Activated CD4-positive, alpha-beta T cell treated with anti-CD3 and anti-CD28 coated beads for 24 hours (primary cell): ENCODE measurements at places on chromosomes 7 and 10.

DNA sequence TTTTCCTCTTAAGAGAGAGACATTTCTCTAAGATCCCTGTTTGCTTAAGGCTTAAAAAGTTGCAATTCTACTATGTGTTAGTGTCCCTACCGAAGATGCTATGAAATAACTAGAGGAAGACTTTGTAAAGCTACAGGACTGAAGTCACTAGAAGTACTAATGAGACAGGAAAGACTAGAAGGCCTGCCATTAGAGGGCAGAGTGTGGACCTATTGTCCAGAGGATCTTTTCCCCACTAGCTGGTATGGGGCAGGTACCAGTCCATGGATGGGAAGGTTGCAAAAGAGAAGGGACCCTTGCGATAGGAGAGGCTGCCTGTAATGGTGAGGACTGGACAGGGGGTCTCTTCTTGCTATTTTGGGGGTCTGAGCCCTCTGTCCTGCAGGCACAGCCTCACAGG is 178.1 kb downstream of the TMEM178B start:
- DNase-seq = no peak

- DNase-seq = no peak
Measured at GRCh38 chr10:51955696-51956095, 256.3 kb upstream of the CSTF2T start.

- DNase-seq = no peak
Measured at GRCh38 chr7:142177869-142178268, 66.4 kb downstream of the MGAM2 start.

- no peak for DNase-seq
Measured at GRCh38 chr10:6446711-6447110, 133.4 kb downstream of the PRKCQ start.

DNA sequence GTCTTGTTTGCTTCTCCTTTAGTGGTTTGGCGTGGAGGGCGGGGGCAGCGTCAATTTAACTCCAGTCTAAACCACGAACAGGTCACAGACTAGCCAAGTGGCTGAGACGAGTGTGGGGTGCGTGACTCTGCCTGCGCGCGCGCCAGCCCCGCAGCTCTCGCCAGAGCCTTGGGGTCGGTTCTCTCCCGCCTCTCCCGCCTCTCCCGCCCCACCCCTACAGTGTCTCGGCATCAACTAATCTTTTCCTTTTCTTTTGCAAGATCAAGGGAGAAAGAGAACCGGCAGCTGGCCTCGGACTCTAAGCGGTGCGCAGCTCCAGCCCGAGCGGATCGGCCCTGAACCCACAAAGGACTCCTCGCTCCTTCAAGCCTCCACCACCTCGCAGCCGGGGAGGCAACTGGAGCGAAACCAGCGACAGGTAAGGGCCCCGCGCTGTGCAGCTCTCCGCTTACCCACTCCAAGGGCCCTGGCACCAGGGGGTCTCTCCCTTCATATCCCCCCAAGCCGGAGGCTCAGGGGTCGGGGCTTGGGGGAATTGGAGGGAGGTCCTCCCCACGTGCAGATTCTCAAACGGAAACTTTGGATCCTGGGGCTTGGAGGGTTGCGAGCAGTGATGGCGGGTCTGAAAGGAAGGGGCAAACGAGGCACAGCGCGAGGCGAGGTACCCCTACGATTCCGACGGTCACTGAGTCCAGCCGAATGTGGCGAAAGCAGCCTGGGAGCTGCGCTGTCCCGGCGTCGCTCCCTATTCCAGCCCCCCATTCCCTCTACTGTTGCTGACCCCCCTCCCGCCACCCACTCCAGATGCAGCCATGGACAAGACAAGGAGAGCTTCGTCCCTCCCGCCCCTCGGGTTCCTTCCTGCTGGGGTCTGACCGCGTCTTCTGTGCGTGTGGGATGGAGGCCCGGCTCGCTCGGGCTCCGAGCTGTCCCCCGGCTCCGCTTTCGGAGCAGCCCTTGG is 829 bp downstream of the CHRM2 start:
- DNase-seq = no peak

GRCh38 chr7:95646350-95646749 is 50.0 kb upstream of the PDK4 start:
- DNase-seq = no peak

- DNase-seq = no peak
Measured at GRCh38 chr7:37277513-37277912, 171.2 kb downstream of the ELMO1 start.

DNA sequence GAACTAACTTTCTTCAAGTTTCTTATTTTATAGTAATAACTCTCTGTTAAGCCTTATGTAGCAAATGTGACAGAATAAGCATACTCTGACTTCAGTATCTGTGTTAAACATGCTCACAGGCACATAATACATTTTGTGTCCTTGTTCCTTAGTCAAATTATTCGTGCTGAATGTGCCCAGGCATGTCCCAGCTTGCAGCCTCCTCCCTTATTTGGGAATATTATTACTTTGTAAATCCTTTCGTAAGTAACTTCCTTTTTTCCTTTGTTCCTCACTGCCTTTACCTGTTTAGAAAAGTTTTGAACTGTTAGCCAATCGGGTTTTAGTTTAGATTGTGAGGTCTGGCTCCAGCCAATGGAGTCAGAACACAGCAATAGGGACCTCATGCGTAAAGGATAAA is 46.9 kb downstream of the GALNT11 start:
- DNase-seq = no peak

DNA sequence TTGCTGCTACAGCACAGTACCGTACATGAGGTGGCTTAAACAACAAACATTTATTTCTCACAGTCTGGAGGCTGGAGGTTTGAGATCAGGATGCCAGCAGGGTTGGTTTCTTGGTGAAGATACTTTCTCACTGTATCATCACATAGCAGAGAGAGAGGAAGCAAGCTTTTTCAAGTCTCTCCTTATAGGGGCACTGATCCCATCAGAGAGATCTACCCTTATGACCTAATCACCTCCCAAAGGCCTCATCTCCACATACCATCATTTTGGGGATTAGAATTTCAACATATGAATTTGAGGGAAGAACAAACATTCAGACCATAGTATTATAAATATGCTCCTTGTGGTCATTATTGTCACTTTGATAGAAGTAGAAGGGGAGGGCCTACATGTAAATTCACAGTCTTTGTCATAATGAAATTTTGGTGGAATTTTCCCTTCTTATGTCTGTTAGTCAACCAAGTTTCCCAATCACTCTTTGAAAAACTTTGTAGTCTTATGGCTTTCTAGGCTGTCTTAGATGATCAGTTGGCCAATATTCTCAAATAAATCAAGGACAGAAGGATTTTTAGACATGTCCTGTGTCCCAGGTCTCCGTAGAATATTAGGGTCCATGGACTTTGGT is 606.2 kb downstream of the LRMDA start:
- DNase-seq = no peak

- no peak for DNase-seq
Measured at GRCh38 chr10:93272884-93273675, 199.4 kb downstream of the CYP26A1 start.

- no peak for DNase-seq
Measured at GRCh38 chr7:117098457-117098856, 145.2 kb downstream of the ST7 start.

GRCh38 chr7:122143376-122143750 is 686 bp downstream of the AASS start:
- no peak for DNase-seq

GRCh38 chr10:78502210-78502936 is 468.7 kb downstream of the RPS24 start:
- DNase-seq = no peak

- no peak for DNase-seq
Measured at GRCh38 chr10:62511656-62512055, 137.5 kb downstream of the ZNF365 start.
